DMS79 (cell line): ENCODE measurements at places on chromosomes 2 and 18.

GRCh38 chr18:12886498-12887126, 2.6 kb upstream of the PTPN2 start:
- DNase-seq: no peak

DNA sequence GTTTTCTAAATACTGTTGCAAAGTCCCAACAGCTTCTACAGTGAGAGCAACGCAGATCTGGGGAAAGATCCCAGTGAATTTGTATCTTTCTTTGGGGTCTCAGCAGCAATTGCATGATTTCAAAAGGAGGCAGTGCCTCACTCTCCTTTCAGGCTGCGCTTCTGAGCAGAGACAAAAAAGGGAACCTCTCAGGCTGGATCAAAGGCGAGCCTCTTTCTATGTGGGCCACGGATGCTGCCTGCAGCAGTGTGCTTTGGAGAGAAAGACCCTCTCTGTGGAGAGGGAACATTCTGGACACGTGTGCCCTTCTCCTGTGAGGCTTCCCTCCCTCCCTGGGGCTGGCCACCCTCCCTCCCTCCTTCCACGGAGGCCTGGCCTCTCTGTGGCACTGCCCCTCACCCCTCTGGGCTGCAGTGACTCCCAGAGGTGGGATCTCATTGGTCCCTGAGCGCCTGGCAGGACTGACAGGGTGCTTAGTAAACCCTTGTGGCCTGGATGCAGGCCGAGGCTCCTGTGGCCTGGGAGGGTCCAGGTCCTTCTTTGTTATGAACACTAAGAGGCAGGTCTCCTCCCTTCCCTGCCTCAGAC, 21.6 kb upstream of the PDIA6 start:
- no peak for DNase-seq

- DNase-seq: no peak
These were observed 120.5 kb upstream of the CXCR4 start for GRCh38 chr2:136238286-136239078.

GRCh38 chr2:59296279-59296678, 1055.2 kb upstream of the FANCL start:
- DNase-seq: no peak

- no peak for DNase-seq
These were observed 106.5 kb upstream of the KCTD1 start for GRCh38 chr18:26654616-26655524.

GRCh38 chr2:45714679-45715078, 63.2 kb downstream of the PRKCE start:
- DNase-seq: no peak

DNA sequence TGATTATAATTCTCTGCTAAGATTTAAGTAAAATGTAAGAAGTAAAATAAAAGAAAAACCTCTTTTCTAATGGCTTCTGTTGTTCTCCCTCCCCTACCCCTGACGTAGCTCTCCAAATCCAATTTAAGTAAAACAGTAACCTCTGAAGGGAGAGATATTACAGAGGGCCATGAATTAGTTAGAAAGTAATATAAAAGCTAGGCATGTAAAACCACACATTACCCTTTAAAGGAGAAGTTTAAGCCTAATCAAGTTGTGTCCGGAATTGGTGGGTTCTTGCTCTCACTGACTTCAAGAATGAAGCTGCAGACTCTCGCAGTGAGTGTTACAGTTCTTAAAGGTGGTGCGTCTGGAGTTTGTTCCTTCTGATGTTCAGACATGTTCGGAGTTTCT, 116.9 kb upstream of the SCN7A start:
- DNase-seq: no peak
